Activated CD4-positive, alpha-beta T cell treated with anti-CD3 and anti-CD28 coated beads for 48 hours (primary cell): ENCODE measurements at places on chromosomes 4 and X.

DNA sequence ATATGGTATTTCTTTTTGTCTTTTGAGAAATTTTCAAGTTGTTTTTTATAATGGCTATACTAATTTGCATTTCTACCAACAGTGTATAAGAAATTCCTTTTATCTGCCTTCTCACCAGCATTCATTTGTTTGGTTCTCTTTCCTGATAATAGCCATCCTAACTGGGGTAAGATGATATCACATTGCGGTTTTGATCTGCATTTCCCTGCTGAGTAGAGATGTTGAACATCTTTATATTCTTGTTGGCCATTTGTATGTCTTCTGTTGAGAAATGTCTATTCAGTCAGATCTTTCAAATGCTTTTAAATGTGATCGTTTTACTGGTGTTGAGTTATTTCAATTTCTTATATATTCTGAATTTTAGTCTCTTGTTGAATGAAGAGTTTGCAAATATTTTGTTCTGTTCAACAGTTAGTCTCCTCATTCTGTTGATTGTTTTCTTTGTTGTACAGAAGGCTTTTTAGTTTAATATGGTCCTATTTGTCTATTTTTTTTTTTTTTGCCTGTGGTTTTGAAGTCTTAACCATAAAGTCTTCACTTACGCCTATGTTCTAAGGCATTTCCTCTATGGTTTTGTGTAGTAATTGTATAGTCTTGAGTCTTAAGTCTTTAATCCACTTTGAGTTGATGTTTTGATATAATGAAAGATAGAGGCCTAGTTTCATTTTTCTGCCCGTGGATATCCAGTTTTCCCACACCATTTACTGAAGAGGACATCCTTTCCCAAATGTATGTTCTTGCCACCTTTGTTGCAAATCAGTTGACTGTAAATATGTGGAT is 1566.9 kb downstream of the STIM2 start:
- DNase-seq = no peak

- no peak for DNase-seq
Measured at GRCh38 chrX:118682258-118683014, 45.0 kb upstream of the IL13RA1 start.

GRCh38 chrX:115408771-115409400 is 119.4 kb downstream of the LUZP4 start:
- DNase-seq = no peak

DNA sequence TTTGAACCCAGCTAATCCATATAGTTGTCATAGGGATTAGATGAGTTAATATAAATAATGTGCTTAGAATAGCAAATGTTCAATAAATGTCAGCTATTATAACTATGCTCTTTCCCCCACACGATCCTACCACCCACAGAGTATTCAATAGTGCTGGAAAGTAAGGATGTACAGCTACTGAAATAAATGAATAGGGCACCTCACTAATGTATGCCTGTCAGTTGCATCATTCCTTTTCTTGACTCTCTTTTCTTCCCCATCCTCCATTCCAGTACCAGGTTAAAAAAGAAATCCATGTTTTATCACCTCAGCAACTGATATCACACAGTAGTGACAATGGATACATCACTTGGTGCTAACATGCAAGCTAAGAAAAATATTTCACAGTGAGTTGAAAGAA is 42.8 kb upstream of the GPM6B start:
- DNase-seq = no peak

DNA sequence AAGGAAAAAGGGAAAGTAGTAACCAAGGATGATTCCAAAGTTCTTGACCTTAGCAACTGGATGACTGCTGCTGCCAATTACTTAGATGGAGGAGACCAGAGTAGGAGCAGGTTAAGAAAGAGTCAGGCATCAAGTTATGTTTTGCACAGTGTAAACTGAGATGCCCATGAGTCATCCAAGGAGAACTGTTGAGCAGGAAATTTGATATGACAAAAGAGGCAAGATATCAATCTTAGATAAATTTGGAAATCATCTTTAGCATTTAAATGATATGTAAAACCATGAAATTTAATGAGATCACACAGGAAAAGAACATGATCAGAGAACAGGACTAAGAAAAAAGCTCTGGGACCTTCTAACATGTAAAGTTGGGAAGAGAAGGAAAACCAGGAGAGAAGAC is 361.3 kb downstream of the OPHN1 start:
- no peak for DNase-seq

- no peak for DNase-seq
Measured at GRCh38 chr4:41548305-41548880, 10.4 kb downstream of the LIMCH1 start.

DNA sequence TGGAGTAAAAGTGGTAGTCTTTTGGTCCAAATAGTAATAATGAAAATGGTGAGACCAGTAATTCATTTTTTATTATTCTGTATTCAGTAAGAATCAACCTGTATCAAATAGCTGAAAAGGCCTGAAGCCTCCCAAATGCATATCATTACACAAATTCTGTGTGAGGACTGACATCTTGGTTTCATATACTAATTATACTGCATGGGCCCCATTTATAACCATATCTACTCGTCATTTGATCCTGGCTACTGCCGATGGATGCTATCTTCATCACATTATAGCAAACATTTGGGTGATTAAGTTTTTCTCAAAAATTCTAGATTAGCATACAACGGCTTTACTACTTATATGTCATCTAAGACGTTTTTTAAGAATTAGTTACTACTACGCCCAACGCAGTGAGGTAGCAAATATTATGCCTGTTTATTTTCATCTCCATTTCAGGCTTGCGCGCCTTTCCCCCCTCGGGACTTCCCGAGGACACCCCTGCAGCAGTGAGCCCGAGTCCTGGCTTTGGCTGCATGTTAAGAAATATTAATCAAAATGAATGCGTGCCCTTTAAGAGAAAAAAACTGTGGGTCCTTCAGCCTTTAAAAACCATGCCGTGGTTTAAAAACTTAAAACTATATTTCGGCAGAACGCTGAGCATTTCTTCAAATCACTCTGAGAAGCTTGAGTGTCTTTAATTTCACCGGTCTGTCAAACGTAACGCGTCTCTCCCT is 814 bp upstream of the MMAA start:
- DNase-seq = peak; percentile 26

GRCh38 chr4:189162073-189162789 is 778.4 kb upstream of the FRG1 start:
- DNase-seq = no peak

- no peak for DNase-seq
Measured at GRCh38 chrX:112839856-112840255, 775 bp downstream of the AMOT start.

- no peak for DNase-seq
Measured at GRCh38 chrX:70398899-70399298, 24.2 kb upstream of the GDPD2 start.

DNA sequence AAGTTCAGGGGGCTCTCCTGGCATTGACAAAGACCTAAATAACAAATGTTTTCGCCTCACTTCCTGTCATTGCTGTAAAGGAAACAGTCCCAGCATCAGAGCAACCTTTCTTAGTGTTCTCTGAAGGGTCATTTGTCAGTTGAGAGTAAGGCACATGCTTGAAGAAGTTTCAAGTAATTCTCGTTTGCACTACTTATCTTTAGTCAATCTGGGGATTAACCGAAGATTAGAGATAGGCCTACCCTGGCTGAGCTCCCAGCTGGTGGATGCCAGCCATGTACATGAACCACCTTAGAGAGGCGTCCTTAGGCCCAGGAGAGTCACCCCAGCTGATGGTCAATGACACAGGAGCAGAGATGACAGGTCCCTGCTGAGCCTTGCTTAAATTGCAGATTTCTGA is 189.9 kb upstream of the PGRMC2 start:
- no peak for DNase-seq

GRCh38 chr4:145823743-145824142 is 114.9 kb downstream of the ZNF827 start:
- DNase-seq = no peak

- DNase-seq = no peak
Measured at GRCh38 chr4:102055805-102056204, 265.3 kb downstream of the BANK1 start.
